ENCODE measurements at places on chromosomes 6 and 20.

DNA sequence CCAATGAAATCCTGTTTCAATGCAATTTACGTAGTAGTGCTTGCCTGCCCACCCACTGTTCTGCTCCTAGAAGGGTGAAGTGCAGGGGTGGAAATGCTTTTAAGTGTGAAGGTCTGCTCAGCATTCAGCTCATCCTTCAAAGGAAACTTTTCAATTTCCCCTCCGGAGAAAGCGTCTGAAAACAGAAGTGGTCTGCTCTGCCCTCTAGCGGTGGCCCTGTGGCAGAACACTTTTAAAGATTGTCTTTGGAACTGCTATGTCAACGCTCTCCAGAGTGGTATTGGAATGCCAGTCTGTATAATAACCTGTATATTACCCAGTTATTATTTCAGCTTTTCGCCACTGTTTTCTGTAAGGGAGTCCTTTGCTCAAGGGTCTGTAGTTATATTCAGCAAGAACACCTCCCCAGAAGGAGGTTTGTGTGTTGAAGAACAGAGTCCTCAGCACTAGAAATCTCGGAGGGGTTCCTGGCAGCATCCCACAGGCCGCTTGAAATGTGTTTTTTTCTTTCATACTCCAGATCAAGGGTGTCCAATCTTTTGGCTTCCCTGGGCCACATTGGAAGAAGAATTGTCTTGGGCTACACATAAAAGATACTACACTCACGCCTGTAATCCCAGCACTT is 63.1 kb upstream of the KLHL31 start:
- peak; percentile 68 for DNase-seq

- DNase-seq = no peak
Observed at GRCh38 chr6:144566868-144567615, 281.9 kb downstream of the UTRN start.

DNA sequence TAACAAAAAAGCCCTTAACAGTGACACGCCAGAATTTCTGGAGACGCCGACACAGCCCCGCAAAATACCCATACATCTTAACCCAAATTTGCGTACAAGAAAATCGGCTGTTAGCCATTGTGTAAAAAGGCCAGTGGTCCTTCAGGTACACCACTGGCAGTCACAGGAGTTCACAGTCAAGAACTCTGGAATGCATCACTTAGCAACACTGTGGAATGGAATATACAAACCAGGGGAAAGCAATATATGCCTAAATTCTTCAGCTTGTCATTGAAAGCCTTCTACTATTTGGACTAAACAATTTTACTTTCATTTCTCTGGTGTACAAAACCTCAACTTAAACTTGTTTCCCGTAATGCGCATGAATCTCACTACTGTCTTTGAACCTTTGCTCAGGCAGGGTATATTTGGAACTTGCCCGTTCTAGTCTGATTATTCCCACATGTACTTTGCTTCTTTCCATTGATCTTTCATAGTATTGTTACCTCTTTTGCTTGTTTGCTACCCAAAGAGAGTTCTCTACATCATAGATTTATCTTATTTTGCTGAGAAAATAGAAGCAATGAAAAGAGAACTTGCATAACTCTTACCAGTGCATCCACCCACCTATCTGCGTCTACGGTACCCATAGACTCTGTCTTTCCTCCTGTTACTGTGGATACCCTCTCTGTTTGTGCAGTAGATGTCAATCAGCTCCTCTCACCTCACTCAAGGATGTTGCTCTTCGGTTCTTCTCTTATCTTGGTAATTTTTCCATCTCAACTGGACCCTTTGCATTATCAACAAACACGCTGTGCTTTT is at the start of gene ARMH2:
ARMH2 (minus strand) TSS at position 178 of the 801 bp plus-strand sequence; CDS start at position 118, 60 bp downstream.
- no peak for DNase-seq

- DNase-seq = no peak
Observed at GRCh38 chr6:167474725-167475124, 149.8 kb downstream of the TTLL2 start.

GRCh38 chr20:31474097-31474436 is 860 bp downstream of the DEFB124 start:
- peak; percentile 34 for DNase-seq

DNA sequence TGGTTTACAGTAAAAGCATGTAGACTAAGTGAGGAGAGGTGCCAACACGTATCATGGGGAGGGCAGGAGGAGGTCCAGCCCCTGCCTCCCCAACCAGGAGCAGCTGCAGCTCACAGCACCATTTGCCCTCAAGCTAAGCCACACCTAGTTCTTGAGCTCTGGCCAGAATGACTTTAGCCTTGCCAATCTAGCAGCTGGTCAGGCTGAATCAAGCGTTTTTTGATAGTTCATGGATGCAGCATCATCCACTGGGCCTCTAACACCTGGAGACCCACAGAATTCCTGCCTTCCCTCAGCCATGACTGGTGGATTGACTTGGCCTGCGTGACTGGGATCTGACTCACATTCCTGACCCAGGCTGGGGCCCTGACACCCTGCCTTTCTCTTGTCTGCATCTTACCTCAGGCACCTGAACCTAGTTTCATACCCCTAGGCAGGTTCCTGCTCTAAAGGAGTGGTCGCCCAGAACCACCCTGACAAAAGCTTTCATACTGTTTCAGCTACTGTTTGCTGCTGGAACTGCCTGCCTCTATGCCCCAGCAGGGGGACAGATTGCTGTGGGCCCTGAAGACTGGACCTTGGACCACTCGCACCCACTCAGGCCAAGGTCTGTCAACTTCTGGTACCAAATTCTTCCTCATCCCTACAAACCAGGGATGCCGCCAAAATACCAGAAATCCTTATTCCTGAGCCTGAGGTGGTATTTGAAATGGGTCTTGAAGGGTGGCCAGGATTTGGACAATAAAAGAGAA is 122.3 kb downstream of the QRSL1 start:
- DNase-seq = no peak

- DNase-seq = no peak
Observed at GRCh38 chr6:166691199-166691598, 64.1 kb upstream of the RPS6KA2 start.

DNA sequence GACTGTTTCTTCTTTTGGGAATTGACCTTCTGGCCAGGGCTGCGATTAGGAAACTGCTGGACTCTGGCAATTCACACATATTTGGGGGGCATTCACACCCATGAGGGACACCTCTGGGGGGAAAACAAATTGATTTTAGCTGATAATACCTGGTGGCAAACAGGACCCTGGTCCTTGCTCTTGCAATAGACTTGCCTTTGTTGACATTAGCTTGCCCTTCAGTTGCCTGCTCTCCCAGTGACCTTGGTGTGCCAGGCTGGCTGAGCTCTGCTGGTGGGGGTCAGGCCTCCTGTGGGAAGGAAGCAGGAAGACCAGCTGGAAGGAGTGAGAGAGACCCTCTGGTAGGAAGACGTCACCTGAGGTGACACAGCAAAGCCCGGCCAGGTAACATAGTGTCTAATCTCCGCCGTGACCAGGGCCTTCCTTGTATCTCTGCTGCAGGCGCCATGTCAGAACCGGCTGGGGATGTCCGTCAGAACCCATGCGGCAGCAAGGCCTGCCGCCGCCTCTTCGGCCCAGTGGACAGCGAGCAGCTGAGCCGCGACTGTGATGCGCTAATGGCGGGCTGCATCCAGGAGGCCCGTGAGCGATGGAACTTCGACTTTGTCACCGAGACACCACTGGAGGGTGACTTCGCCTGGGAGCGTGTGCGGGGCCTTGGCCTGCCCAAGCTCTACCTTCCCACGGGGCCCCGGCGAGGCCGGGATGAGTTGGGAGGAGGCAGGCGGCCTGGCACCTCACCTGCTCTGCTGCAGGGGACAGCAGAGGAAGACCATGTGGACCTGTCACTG is 5.3 kb downstream of the CDKN1A start:
- DNase-seq = no peak

- DNase-seq = no peak
Observed at GRCh38 chr6:37017606-37018197, 12.2 kb downstream of the FGD2 start.

DNA sequence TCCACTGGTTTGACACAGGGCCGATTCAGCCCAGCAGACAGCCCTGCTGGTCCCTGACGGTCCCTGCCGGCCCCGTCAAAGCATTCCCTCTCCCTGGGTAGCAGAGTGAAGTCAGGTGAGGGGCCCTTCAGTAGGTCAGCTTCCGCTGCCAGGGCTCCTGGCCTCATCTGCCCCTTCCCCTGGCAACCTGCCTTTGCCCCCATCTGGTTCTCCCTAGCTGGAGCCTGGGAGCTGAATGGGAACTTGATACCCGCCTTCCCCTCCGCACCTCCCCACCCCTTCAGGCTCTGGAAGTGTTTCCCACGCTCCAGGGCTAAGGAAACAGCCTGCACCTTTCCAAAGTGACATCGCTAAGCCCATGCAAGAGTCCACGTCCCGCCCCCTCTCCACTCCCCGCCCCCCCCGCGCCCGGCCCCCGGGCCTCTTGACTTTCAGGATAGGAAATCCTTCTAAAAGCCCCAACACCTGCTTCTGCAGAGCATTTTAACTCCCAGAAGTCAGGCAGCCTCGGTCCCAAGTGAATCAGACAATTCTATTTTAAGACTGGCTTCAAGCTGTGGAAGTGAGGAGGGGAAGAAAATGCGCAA is 53.3 kb downstream of the ISM1 start:
- no peak for DNase-seq

GRCh38 chr6:43511824-43512415 is 1.8 kb upstream of the LRRC73 start:
- no peak for DNase-seq

DNA sequence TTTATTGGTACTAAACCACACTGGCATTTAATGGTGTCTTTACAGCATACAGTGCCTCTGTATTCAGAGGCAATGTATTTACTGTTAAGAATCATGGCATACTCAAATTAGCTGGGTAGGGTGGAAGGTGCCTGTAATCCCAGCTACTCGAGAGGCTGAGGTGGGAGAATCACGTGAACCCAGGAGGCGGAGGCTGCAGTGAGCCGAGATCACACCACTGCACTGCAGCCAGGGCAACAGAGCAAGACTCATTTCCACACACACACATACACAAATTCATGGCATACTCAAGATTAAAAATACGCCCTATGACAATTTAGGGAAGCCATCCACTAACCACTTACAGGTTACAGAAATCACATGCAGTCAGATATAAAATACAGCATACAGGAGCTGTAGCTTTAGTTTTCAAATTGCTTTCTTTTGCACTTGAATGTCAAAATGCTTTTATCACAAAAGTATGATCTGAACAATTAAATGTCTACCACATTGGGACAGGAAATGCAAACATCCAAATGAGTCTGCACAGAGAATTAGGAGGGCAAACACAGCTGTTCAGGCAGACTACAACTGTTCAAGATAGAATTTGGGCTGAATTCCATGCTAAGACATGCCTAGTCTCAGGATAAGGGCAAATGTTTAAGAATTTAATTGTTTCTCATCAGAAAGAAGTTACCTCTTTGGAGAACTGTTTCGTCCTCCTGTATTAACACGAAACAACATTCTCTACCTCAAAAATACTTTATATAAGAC is 36.4 kb downstream of the CSNK2A1 start:
- DNase-seq = no peak

GRCh38 chr6:129889580-129889979 is 28.5 kb upstream of the TMEM244 start:
- DNase-seq = no peak

- no peak for DNase-seq
Observed at GRCh38 chr6:137823826-137824555, 43.1 kb upstream of the TNFAIP3 start.

GRCh38 chr6:130365166-130366106 is at the start of gene TMEM200A:
TSS of gene TMEM200A (plus strand) at chr6:130366017. CDS start at chr6:130440423, 74,406 bp downstream.
- peak; percentile 86 for DNase-seq

- no peak for DNase-seq
Observed at GRCh38 chr6:74925683-74926082, 280.2 kb downstream of the COL12A1 start.

DNA sequence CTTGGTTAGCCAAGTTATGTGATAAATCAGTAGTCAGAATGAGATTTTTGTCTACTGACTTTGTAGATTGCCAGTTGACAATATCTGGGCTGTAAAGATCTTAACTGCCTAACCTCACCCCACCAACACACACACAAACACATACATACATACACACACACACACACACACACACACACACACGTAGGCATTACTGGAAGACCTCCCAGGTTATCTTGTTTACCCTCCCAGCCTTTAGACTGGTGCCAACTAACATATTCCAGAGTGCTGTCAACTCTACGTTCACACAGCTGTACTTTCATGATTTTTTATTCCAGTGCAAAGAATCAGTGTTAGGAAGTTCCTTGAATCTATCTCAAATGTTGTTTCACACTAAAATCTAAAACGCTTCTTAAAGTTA is 38.9 kb downstream of the BMP5 start:
- DNase-seq = no peak

DNA sequence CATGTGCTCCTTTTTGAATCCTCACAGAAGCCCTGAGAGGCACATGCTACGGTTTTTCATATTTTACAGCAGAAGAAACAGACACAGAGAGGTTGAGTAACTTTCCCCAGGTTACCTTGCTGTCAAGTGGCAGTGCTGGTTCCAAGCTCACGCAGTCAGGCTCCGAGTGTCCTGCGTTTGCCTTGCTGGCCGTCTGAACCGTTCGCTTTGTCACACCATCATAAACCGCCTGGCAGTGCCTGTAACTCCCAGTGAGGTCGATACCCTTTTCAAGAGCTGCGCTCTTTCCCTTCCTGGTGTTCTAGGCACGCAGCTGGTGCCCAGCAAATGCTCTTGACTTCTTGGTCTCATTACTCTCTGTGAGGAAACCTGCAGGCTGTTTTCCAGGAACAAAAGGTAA is 31.3 kb upstream of the KCNG1 start:
- DNase-seq = no peak

GRCh38 chr6:55250400-55250799 is 76.1 kb downstream of the HCRTR2 start:
- DNase-seq = no peak

GRCh38 chr6:105804424-105804823 is 281.7 kb upstream of the PRDM1 start:
- no peak for DNase-seq

DNA sequence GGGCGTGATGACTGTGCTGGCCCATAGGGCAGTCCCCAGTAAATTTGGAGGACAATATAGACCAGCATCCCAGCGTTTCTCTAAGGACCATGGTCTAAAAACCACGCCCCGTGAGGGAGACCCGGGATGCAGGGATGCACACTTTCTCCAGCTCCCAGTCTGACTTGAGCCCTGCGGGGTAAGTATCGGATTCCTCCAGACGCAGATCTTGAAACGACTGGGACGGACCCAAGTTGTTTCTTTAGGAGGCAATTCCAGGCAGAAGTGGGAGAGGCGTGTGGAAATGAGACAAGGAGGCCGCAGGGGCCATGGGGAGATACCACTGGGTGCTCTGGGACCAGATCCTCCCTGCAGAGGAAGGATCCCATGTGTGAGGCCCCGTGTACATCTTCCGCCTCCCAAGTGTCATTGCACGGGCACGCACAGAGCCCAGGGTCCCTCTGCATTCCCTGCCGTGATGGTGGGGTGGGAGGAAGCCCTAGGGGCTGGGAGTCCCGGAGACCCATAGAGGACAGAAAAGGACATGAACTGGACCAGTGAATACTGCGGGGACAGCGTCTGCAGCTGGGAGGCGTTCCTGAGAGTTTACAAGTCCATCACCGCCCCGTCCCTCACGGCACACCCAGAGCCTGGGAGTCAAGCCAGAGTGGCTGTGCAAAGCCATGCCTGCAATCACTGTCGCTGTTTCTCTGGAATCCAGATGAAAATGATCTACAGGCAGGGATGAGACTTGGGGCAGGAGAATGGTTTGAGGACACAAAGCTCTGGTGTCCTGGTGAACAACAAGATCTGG is 522.9 kb downstream of the CDH26 start:
- DNase-seq = no peak
